ENCODE measurements at places on chromosomes 11 and 22.

GRCh38 chr11:92867913-92868619, 101.4 kb upstream of the MTNR1B start:
- no peak for DNase-seq

- no peak for DNase-seq
These were observed 17.2 kb downstream of the LDHC start for GRCh38 chr11:18429332-18429731.

- no peak for DNase-seq
These were observed 418.7 kb upstream of the CADM1 start for GRCh38 chr11:115922876-115923275.

- no peak for DNase-seq
These were observed 50.1 kb upstream of the MUC15 start for GRCh38 chr11:26622181-26622580.

- no peak for DNase-seq
These were observed 56.7 kb upstream of the CHST1 start for GRCh38 chr11:45722144-45722543.
